ENCODE measurements at places on chromosomes 1 and 21.

- no peak for DNase-seq
Observed at GRCh38 chr21:35275776-35276175, 226.7 kb upstream of the RUNX1 start.

GRCh38 chr1:178160736-178161475 is 67.0 kb downstream of the RASAL2 start:
- no peak for DNase-seq

DNA sequence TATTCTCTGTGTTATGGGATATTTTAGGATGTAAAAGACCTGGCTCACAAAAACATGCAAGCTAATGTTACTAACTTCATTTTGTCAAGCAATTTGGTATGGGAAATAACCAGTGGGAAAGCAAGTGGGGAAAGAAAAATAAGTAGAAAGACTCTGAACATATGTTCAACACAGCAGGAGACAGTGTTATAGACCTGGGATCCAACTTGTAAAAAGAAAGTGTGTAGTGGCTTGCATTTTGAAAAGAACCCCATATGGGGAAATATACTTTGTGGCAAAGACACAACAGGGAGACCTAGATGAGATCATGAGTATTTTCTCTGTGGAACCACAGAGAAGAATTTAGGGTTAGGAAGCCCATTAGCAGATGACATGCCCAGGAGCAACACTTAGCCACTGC is 212.7 kb upstream of the NRIP1 start:
- DNase-seq: no peak

DNA sequence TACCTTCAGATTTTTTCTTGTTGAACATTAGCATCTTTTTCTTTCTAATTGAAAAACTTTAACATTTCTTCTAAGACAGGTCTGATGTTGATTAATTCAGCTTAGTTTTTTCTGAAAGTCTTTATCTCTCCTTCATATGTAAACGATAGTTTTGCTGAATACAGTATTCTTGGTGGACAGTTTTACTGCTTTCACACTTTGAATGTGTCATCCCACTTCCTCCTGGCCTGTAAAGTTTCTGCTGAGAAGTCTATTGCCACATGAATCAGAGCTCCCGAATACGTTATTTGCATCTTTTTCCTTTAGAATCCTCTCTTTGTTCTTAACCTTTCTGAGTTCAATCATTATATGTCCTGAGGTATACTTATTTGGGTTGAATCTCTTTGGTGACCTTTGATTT is 344.2 kb downstream of the OLFM3 start:
- no peak for DNase-seq

Measured in stimulated activated CD8-positive, alpha-beta memory T cell treated with anti-CD3 and anti-CD28 coated beads, Interleukin-4, amount 100 ng/mL, for 4 hours (primary cell).